ENCODE measurements at places on chromosomes 12 and 14.

DNA sequence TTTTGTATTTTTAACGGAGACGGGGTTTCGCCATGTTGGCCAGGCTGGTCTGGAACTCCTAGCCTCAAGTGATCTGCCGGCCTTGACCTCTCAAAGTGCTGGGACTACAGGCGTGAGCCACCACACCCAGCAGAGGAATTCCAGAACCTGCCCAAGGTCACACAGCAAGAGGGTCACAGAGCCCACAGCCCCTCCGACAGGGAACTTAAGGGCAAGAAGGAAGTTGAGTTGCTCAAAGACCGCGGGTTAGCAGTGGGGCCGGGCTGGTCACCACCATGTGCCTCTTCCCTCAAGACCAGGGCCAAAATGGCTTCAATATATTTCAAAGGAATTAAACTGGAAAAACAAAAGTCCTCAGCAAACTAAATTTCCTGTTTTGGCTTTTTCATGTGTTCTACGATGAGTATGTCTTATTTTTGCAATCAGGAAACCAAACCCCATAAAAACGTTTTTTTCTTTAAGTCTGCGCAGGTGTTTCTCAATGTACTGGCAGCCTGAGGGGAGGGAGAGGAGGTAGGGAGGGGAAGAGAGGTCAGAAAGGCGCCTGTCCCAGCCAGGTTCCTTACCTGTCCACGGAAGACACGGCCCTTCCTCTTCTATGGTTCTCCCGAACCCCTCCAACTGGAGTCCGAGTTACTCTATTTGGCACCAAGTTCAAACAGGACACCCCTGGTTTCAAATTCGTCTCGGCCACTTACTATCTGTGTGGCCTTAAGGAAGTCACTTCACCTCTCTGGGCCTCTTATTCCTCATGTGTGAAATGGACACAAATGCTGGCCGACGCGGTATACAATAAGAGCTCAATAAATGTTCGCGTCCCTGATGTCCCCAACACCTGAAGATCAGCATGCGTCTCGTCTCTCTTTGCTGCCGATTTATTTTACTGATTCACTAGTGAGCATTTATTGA is 778 bp downstream of the SLC8B1 start:
- peak; percentile 39 for DNase-seq

- DNase-seq, result no peak
Measured at GRCh38 chr12:46267825-46268582, 839 bp downstream of the SLC38A1 start.

DNA sequence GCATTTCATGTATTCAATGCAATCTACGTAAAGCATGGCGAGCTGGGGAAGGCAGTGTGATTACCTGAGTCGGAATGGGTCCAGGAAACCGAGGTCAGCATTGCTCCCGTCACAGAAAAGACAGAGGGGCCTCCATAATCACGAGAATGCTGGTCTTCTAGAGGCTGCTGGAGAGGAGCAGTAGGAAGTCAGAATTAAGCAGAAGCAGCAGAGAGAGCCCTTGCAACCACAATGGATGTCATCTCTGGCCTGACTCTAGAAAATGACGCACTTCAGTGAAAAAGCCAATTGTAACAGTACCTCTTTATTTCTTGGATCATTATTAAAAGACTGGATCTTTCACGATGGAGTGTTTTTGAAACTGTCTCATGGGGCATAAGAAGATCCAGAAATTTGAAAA is 69.5 kb upstream of the FOXN3 start:
- DNase-seq, result no peak

- DNase-seq, result no peak
Measured at GRCh38 chr12:124549629-124550028, 17.8 kb downstream of the NCOR2 start.

DNA sequence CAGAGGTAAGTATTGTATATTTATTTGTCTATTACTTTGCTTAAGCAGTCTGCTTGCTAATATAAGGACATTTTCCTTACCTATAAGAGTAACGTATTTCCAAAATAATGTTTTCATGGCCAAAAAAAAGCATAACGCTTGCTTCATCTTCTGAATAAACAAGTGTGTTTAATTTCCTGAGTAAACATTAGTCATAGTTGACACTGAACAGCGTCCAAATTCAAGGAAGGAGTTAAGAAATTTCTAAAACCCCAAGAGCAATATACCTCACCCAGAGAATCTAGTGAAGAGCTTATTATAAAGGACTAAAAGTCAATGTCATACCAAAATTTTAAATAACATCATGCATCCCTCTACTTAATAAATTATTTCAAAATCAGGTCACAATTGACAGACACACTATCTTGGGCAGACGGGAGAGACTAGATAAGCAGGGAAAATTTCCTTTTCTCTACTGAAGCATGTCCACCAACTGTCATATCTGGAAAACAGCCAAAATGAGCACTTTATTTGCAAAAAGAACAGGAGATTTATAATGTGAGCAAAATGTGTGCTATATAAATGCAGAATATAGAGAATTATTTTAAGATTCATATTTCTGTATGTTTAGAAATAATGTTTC is 25.1 kb downstream of the ANKS1B start:
- no peak for DNase-seq

GRCh38 chr14:49897965-49898364 is 5.1 kb downstream of the ARF6 start:
- no peak for DNase-seq

DNA sequence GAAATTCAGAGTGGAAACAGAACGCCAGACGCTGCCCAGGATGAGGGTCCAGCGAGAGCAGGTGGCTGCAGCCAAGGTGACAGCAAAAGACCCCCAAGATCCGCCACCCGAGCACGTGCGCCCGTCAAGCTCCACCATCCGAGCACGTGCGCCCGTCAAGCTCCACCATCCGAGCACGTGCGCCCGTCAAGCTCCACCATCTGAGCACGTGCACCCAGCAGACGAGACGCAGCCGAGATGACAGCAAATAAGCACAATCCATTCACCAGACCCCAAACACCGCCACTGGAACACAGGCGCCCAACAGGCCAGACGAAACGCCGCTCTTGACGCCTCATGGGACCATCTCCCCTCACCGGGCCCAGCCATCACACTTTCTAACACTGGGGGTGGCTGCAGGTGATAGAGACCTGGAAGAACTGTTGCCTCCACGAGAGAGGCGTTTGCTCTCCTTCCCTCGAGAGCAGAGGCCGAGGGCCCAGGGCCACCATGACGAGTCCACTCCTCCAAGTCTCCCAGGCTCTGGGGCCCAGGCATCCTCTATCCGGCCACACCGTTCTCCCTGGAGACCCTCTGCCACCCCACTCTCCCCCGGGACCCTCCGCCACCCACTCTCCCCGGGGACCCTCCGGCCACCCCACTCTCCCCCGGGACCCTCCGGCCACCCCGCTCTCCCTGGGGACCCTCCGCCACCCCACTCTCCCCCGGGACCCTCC is 62.1 kb upstream of the GALNT9 start:
- DNase-seq, result no peak

DNA sequence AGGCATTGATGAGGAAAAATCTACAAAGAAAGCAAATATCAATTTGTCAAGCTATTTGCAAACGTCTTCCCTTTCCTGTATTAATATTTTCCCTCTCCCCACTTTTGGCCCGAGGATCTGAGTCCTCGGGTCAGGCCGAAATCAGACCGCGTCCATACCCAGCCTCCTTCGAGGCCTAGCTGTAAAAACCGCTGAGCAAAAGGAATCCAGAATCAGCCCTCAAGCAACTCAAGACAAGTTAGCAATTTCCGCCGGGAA is 353 bp upstream of the MAPK1IP1L start:
- no peak for DNase-seq

GRCh38 chr14:61212546-61212945 is 68.6 kb downstream of the TMEM30B start:
- no peak for DNase-seq

DNA sequence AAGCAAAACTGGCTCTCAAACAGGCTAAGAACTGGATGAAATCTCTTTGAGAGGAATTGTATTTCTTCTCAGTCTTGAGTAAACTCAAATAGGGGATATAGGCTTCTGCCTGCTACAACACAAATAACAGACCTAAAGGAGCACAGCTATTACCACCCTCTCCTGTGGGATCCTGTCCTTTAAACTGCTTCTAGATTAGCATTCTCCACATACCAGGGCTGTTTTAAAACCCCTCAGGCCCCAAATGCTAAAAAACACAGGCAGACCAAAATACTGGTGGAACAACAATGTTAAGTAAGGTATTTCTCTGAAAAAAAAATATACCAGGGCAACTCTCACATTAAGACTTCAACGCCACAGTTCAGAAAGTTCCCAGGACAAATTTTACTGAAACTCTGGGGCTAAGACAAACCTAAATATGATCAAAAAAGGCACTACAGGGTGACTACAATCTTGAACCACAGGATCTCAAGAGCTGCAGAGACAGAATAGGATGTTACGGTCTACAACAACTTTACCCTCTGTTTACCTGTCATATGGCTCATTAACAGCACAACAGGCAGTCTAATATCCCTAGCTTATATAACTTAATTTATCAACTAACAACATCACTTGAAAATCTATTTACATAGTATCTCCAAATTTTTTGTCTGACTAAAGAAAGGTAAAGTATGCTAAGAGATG is 7.2 kb downstream of the CPNE8 start:
- DNase-seq, result no peak

- no peak for DNase-seq
Measured at GRCh38 chr14:103819503-103820307, 27.7 kb downstream of the PPP1R13B start.

DNA sequence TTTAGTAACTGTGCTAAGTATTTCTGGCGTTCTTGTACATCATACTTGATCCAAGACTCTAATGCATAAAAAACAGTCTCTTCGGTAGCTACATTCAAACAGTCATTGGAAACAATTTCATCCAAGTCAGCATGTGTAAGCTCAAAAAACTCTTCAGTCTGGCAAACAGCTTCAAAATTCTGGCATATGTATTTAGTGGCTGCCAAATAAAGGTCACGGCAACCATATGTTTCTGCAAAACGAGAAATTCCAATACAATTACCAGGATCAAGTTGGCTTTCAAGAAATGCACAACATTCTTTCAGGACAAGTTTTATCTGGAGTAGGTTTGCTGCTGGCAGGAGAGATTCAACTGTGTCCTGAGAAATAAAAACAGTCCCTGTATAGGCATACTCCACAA is 16.5 kb downstream of the KLHL28 start:
- no peak for DNase-seq
